ENCODE measurements at places on chromosomes 7 and 10. TPM values are rescaled to one million over a fixed set of nuclear protein-coding genes. Genes with fewer than 3 reads are reported as not detected.

GPER1 gene
- total RNA-seq = 1.1 TPM

TAS2R38 gene
- total RNA-seq = not detected

SPDYE2 gene
- total RNA-seq = not detected

PHF14 gene
- 301 TPM for total RNA-seq

- no peak for DNase-seq
Measured at GRCh38 chr10:128816726-128817125, 650.3 kb upstream of the MGMT start.

DNA sequence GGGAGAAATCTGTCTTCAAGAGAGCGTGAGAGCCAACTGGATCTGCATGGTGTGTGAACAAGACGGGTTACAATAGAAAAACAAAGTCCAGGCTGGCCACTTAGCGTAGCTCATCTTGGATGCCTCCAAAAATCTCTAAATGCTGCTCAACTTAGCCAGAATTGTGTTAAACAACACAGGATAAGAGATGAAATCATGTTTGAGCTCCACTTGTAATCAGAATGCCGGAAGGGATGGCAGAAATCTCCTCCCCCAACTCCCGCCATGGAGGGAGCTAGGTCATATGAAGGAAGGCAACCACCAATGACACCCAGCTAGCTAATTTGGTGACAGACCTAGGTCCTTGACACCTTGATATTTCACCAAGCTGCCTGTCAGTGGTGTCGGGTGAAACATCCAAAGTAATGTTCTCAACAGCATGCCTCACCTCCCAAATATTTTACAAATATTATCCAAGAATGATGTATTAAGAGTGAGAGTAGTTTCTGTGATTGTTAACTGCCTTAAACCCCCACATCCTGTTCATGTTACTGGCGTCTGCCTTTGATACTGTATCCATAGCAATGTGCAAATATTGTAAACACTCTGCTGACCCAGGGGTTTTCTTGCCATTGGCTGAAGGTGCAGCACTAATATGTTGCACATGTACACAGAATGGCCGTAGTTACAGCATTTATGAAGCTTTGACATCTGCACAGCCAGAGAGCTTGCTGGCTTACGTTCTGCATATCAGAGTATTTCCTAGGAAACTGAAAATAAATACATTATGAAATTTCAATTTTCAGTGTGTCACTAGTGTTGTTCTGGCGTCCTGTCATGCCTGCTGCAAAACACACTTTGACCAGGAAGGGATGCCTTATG, 25.8 kb downstream of the TMEM254 start:
- no peak for DNase-seq

GRCh38 chr10:82969405-82969804, 1094.4 kb downstream of the NRG3 start:
- DNase-seq = no peak

DNA sequence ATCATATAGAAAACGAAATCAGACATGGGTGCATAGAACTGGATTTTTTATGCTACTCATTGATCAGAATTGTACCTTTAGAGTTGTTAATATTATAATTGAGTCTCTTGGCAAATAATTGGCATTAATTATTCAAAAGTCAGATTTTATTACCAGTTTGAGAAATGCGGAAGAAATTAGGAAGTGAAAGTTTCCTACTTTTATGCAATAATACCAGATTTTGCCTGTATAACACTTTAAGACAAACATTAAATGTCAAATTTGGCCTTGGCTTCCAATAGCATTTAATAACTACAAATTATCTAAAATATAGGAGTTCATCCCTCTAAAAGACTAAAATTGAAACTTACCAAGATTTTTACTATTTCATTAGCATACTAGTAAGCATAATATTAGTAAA, 6.8 kb upstream of the TFEC start:
- no peak for DNase-seq

DNA sequence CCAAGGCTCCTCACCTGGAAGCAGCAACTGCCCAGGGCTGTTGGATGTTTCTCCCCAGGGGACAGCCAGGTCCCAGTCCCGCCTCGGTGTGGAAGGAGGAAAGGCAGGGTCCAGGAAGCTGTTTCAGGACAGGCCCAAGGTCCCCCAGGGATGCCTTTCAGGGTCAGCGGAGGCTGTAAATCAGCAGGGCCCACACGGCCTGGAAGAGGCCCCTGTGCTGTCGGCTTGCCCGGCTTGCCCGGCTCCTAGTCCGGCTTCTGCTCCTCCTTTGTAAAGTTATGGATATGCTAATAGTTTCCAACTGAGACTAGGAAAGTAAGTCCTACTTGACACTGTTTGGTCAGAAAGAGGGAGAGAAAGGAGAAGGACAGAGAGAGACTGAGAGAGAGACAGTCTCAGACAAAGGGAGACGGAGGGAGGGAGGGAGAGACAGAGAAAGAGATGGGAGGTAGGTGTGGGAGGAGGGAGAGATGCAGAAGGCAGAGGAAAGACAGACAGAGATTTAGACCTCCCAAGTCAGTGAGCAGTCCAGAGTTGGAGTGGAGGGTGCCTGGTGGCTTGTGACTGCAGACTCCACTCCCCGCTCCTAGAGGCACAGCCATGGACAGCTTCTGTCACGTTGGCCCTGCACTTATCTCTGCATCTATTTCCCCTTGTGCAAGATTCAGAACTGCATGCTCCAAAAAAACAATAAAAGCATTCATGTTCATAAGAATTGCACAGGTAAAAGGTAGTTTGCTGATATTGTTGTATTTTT, 10.5 kb downstream of the IKZF1 start:
- DNase-seq = no peak

- DNase-seq = no peak
Measured at GRCh38 chr10:42680267-42680666, 41.9 kb upstream of the ZNF33B start.

- no peak for DNase-seq
Measured at GRCh38 chr10:78911533-78912340, 157.0 kb upstream of the ZMIZ1 start.

Data from occipital lobe (tissue), 3 donors.